ENCODE measurements at places on chromosomes 5 and 9.
A peak's percentile ranks its signal among the peaks of the same experiment; 100 is the strongest.

DNA sequence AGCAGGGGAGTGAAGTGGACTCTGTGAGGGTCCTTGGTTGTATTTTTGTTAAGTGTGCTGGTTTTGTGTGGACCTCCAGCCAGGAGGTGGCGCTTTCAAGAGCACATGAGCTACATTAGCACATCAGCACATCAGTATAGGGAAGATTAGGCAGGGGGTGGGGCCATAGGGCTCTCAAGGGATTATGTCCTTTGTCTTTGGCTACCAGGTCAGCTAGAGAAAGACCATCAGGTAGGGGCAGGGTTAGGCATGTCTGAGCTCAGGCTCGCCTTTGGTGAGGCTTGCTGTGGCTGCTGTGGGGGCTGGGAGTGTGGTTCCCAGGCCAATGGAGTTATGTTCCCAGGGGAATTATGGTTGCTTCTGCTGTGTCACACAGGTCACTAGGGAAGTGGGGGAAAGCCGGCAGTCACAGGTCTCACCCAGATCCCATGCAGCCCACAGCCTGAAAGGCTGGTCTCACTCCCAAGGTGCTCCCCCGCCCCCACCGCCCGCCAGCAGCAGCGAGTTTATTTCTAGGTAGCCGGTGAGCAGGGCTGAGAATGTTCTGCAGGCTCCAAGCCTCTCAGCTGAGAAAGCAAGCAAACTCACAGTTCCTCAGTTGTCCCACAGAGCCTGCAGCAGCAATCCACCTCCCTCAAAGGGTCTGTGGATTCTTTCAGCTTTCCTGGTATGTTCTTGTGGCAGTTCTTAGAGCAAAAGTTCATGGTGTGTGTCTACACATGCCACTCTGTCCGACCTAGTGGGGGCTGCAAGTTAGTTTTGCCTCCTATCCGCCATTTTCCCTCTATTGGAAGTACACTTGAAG, 13.7 kb downstream of the OR1J1 start:
- peak; percentile 3 for DNase-seq

DNA sequence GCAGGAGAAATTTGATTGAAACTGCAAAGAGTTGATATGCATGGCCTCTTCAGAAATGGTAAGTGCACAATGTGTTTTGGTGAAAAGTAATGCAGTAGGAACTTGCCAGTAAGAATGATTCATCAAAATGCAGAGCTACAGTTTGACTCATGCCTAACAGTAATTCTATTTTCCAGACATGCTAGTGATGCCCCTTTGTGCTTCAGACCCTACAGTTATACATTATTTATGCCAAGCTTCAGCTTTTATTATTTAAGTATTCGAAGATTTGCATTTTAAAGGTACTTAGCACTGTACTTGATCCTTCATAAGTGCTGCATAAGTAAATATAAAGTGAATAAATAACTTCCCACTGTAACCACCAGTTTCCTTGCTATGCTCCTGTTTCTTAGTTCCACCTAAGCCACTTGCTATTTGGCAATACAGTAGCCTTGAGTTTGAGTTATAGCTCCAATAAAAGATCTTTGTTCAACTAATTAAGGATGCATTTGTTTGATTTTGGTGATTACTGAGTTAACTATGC, 3.6 kb upstream of the SPATA31E1 start:
- no peak for DNase-seq

- no peak for DNase-seq
These were observed 426.1 kb upstream of the CTNND2 start for GRCh38 chr5:12330381-12330780.

DNA sequence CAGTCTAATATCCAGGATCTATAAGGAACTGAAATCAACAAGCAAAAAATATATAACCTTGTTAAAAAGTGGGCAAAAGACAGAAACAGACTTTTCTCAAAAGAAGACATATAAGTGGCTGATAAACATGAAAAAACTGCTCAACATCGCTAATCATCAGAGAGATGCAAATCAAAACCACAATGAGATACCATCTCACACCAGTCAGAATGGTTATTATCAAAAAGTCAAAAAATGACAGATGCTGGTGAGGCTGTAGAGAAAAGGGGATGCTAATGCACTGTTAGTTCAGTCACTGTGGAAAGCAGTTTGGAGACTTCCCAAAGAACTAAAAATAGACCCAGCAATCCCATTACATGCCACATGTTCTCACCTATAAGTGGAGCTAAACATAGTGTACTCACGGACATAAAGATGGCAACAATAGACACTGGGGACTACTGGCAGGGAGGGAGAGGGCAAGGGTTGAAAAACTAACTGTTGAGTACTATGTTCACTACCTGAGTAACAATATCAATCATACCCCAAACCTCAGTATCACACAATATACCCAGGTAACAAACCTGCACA, 11.7 kb upstream of the TSSK1B start:
- no peak for DNase-seq

- DNase-seq, result peak; percentile 68
These were observed 1.0 kb upstream of the IL12B start for GRCh38 chr5:159331093-159331973.

DNA sequence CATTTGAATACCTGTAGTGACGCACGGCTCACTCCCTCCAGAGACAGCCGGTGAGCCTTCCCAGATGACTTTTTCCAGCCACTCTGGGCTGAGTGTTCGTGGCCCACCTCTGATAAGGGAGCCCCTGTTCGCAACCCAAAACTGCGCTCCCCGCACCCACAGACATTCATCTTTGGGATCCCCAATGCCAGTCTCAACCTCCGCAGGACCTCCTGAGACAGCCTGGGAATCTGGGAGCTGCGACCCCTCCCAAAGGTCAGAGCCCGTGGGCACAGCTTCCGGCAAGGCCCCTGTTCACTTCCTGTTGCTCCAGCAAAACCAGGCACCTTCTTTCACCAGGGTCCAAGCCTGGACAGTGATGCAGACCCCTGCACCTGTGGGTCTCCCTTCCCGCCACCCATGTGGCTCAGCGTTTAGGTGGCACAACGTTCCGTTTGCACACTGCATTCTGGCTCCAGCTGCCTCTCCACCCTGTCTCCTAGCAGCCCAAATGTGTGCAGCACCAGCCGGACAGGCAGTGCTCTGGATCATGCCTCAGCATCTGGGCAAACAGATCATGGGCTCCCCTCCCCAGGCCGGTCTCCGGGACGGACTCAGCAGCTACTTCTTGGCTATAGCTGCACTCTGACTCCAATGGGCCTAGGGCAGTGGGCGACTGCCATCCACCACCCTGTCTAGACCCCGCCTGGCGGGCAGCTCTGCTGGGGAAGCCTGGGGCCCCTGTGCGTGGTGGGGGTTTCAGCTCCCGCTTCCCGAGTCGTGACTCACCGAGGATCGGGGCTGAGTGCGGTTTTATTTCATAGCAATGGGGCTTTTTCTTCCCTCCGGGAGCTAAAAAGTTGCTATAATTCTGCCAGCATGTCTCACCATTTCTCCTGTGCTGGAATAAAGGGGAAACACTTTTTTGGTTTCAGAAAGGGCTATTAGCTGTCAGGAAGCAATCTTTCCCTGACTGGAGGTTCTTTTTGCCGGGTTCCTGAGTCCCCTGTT, 156.0 kb downstream of the OLFM1 start:
- no peak for DNase-seq

- no peak for DNase-seq
These were observed 30.3 kb downstream of the ADCY2 start for GRCh38 chr5:7426284-7426683.

DNA sequence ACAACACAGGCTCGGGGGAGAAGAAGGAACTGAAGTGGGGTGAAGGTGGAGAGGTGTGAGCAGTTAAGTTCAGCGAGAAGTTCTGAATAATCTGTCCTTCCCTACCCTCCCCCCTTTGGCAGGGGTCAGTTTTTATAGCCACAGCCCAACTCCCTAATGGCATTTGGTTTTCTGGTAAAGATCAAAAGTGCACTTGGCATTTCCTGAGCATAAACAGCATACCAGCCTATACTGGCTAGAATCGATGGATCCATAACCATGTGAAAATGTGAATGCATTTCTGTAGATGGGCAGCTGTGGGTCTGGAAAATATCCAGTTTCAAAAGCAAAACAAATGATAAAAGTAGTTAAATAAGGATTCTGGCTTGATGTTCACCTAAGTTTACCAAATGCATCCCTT, 410.9 kb downstream of the PLK2 start:
- no peak for DNase-seq

- no peak for DNase-seq
These were observed 130.9 kb downstream of the HTR1A start for GRCh38 chr5:63831381-63831780.

DNA sequence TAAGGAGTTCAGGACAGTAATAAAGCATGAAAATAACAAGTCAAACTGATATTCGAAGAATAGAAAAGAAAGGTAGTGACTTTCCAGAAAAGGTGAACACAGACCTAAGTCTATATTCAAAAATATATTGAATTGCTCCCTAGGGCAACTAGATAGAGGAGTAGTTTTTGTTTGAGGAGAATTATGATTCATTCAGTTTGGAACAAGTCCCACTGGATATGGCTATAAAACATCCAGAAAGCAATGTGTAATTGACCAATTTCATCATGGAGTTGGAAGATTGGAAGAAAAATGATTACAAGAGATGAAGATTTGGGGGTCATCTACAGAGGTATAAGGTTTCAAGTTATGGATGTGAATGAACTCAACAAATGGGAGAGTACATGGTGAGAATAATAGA, 117.5 kb upstream of the ZNF462 start:
- no peak for DNase-seq

GRCh38 chr5:1510631-1511030, 13.1 kb downstream of the LPCAT1 start:
- DNase-seq, result no peak

- no peak for DNase-seq
These were observed 59.2 kb downstream of the HSD17B3 start for GRCh38 chr9:96242811-96243210.

- no peak for DNase-seq
These were observed 47.3 kb downstream of the LIFR start for GRCh38 chr5:38509185-38509584.

GRCh38 chr9:134052941-134053340, 14.9 kb downstream of the BRD3 start:
- no peak for DNase-seq

Data from activated CD4-positive, alpha-beta T cell treated with anti-CD3 and anti-CD28 coated beads for 4 hours (primary cell).